Mesendoderm (in vitro differentiated cells): ENCODE measurements at places on chromosomes 5 and 9.

DNA sequence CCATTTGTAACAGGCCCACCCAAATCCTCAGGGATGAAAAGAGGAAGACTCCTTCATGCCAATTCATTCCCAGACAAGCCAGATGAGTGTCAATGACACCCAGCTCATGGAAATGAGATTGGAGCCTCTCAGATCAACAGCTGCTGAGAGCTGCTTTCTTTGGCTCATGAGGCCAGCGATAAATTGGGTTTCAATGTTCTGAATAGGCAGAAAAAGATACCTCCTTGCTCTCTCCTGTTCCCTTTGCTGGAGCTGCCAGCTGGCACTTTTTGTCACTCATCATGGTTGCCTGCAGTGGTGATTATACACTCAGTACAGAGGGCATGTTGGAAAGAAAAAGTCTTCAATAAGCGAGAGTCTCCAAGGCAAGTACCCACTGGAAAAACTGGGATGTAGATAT lies 47.1 kb downstream of the SH3RF2 start:
- DNase-seq: no peak

- DNase-seq: no peak
Measured at GRCh38 chr5:122062205-122062604, 15.9 kb downstream of the LOX start.

GRCh38 chr9:113624721-113625120 lies 161.2 kb downstream of the RGS3 start:
- DNase-seq: no peak

DNA sequence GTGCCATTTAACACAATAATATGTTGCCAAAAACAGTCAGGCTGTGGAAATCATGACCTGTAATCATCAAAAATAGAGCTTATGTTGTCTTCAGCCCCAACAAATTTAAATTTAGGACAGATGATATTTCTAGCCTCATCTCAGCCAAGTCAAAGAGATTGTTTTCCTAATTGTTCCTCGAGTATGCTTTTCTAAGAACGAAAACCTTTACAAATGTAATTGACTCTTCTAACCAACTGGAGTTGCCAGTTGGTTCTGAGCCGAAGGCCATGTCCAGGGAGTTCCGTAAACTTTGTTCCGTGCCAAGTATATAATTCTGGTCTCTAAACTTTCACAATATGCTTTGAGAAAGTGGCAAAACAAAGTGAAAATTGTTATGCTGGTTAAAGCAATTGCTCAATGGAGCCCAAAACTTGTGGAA lies 160.8 kb downstream of the CEMIP2 start:
- no peak for DNase-seq

- no peak for DNase-seq
Measured at GRCh38 chr9:75128535-75128934, 40.2 kb downstream of the OSTF1 start.

DNA sequence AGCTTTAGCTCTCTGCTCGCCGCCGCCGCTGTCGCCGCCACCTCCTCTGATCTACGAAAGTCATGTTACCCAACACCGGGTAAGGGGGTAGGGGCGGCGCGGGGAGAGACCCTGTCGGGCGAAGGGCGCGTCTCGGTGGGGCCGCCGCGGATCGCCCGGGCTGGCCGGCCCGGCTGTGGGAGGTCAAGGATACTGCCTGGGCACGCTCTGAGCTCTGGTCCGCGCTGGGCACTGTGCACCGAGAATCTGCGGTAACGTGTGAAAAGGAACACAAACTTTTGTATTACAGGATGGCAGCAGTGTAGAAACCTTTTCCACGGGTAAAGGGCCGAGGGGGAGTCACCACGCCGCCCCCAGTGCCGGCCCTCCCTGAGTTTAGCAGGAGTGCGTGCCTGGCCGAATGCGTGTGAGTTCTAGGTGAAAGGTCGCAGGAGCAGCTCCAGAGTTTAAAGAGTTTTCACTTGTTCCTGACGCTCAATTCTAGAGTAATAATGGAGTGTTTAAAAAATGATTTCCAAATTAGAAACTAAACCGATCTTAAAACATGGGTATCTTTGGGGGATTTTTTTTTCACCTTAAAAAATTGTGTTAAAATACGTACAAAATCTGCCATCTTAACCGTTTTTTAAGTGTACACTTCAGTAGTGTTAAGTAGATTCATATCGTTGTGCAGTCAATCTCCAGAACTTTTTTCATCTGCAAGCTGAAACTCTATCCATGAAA lies at the start of gene HSDL2:
HSDL2 (plus strand) TSS at position 7 of the 723 bp plus-strand sequence; CDS start at position 63, 56 bp downstream.
- DNase-seq: no peak

GRCh38 chr9:116355153-116355921 lies 201.7 kb downstream of the PAPPA start:
- DNase-seq: peak; percentile 71

GRCh38 chr9:115213818-115214334 lies 95.9 kb upstream of the TNC start:
- peak; percentile 90 for DNase-seq

DNA sequence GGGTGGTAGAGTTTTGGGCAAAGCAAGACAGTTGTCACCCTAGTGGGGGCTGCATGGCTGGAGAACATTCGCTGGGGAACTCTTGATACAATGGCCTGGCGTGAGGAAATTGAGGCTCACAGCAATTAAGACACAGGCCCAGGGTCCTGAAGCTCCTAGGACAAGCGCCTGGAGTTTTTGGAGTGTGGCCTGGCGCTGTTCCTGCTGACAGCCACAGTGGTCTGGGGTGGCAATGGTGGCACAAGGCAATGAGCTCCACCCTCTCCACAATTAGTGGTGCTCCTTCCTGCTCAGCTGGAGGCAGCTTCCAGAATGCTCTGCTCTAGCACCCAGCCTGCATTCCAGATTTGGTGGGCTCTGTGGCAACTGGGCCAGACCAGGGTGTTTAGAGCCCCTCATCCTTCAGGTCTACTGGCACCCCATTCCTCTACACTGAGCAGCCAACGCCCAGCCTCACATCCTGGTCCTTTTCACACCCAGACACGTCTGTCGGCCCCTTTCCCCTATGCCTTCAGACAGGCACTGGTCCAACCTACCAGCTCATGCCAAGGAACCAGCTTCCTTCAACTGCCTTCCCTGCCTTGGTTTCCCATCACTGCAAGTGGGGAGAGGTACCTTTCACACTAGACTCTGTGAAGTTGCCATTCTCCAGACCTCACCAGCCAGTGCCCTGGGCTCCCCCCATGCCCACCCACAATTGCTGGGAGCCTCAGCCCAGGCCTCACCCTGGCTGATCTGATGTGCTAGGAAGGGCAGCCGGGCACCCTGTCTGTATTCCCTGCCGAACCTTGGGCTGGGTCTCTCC lies 138.1 kb upstream of the COL5A1 start:
- no peak for DNase-seq

GRCh38 chr9:133203506-133204075 lies 5.5 kb downstream of the OBP2B start:
- no peak for DNase-seq

- DNase-seq: no peak
Measured at GRCh38 chr5:53092242-53092641, 17.3 kb downstream of the MOCS2 start.

DNA sequence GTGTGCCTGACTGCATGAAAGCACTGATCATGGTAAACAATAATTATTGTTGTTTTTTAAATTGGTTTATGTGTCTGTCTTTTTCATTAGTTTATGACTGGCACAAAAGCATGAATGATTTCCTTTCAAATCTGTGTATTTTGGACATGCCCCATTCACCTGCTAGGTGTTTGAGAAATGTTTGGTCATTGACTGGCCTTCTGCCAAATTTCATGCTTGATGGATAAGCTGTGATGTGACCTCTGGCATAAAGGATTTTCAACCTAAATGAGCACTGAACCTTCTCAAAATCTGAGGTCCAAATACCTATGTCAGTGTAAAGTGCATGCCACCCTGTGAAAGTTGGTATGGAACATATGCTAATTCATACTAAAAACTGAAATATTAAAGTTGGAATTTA lies 204.5 kb downstream of the BRINP1 start:
- DNase-seq: no peak

DNA sequence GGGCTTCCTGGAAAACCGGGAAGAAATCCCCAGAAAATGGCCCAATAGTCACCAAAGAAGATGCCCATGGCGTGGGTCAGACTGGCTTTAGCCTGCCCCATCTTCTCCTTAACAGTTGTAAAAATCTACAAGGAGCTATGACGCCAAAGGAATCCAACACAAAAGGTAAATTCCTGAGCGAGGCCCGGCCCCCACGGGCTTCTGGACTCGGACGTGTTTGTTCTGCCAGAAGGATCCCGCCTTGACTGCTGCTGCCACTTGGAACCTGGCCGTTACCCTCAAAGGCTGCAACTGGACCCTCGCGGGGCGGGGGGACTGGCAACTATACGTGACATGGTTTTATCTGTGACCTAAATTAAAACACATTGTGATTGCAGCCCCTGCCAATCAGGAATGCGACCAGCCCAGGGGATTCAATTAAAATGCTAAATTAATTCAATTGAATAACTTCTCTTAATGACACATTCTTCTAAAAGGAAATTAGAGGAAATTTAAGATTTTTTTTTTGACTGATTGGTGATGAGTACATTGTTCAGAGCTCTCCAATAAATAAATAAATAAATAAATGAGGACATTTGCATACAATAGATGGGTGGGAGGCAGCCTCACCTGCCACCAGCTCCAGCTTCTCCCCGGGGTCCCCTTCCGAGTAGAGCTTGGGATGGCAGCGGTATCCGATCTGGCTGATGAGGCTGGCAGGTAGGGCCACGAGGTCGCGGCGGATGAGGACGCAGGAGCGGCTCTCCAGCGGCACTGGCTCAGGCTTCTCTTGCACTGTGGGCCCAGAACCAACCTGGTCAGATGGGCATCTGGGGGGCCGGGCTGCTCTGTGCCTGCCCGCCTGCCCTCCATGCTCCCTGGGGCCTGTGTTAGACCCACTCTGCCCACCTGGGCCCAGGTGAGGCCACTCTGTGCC lies 54.7 kb upstream of the UBAC1 start:
- DNase-seq: no peak

DNA sequence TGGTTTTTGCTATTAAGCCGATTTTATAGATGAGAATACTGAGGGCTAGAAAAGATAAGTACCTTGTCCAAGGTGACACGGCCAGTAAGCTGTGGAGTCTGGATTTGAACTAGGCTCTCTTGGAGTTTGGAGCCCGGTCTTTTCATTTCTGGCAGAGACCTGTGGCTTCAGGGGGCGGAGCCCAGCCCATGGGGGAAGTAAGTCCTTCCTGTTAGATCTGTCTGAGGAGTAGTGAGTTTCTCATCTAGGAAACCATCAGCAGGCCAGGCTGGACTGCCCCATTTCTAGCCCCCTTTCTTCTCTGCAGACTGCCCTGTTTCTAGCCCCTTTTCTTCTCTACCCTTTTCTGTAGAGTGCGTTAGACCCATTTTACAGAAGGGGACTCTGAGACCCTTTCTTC lies 521 bp upstream of the PTGS1 start:
- DNase-seq: no peak

- no peak for DNase-seq
Measured at GRCh38 chr5:52043543-52043942, 660.3 kb downstream of the ISL1 start.

GRCh38 chr9:7976167-7976755 lies 176.7 kb upstream of the DMAC1 start:
- no peak for DNase-seq

- DNase-seq: no peak
Measured at GRCh38 chr9:91403665-91404543, 19.7 kb downstream of the NFIL3 start.

GRCh38 chr5:178986326-178986960 lies 8.7 kb downstream of the GRM6 start:
- no peak for DNase-seq

- DNase-seq: no peak
Measured at GRCh38 chr9:34405719-34406118, 29.0 kb upstream of the MYORG start.

- peak; percentile 73 for DNase-seq
Measured at GRCh38 chr5:157148734-157149615, 6.3 kb upstream of the MED7 start.
